ENCODE measurements at places on chromosomes 2 and 18.

GRCh38 chr2:113712941-113713340 lies 43.5 kb downstream of the SLC35F5 start:
- no peak for DNase-seq

GRCh38 chr18:10400534-10401307 lies 53.7 kb upstream of the APCDD1 start:
- no peak for DNase-seq

DNA sequence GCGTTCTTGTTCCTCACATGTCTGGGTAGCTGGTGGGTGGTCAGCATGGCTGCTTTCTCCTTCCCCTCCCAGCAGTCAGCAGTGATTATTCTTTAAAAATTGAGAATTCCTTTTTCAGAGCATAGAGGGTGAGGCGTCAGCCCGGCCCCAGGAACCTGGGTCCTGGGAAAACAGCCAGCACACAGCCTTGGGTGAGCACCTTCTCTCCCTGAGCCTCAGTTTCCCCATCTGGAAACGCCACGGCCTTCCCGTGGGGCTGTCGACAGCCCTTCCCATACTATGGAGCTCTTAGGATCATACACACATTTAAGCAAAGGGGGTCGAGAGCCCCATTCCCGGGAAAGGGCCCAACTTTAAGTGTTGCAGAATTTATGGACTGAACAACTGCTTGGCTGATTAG lies 73.5 kb downstream of the SH3RF3 start:
- no peak for DNase-seq

GRCh38 chr2:221025398-221025797 lies 546.7 kb downstream of the EPHA4 start:
- no peak for DNase-seq

GRCh38 chr2:39733070-39733674 lies 45.9 kb downstream of the THUMPD2 start:
- no peak for DNase-seq

- DNase-seq, result no peak
Observed at GRCh38 chr2:85542777-85543176, 3.8 kb downstream of the MAT2A start.

DNA sequence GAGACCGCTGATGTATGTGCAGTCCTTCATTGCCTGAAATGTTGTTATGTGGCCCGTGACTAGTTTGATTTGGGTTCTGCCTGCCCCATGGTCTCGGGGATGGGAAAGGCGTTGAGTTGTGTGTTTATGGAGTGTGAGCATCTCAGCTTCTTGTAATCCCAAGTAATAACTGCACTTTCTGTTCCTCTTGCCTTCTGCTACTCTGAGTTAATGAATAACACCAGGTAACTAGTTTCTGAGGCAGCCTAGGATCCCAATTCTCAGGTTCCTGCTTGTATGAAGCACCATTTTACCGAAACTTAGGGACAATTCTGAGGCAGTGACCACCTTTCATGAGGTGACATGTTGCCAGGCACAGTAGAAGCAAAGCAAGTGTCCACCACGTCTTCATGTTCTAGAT lies 170.0 kb downstream of the ALK start:
- no peak for DNase-seq

GRCh38 chr18:11259469-11260150 lies 110.2 kb upstream of the PIEZO2 start:
- DNase-seq, result no peak

GRCh38 chr2:216850665-216851322 lies 9.1 kb downstream of the TNP1 start:
- DNase-seq, result no peak

- DNase-seq, result peak; percentile 29
Observed at GRCh38 chr18:51196811-51197660, 445 bp downstream of the MEX3C start.

GRCh38 chr2:187922846-187923245 lies 368.6 kb upstream of the TFPI start:
- DNase-seq, result no peak

DNA sequence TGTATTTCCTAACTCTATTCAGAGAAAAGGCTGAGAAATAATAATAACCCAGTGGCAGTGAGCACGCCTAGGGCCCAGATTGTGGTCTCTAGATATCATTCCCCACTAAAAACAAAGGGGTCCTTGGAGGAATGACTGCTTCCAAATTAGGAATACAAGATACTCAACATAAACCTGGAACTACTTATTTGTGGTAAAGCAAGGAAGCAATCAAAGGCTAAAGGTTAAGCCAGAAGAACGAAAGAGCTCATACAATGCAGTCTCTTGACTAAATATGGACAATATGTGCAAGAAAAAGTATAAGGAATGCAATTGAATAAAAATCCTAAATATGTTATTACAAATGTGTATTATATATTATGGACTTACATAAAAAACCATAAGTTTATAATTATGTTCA lies 253.5 kb upstream of the NRP2 start:
- DNase-seq, result no peak

All from progenitor cell of endocrine pancreas (in vitro differentiated cells).